ENCODE measurements at places on chromosomes 5 and 9.

GRCh38 chr9:38705917-38706316, 14.0 kb downstream of the FAM240B start:
- no peak for DNase-seq

DNA sequence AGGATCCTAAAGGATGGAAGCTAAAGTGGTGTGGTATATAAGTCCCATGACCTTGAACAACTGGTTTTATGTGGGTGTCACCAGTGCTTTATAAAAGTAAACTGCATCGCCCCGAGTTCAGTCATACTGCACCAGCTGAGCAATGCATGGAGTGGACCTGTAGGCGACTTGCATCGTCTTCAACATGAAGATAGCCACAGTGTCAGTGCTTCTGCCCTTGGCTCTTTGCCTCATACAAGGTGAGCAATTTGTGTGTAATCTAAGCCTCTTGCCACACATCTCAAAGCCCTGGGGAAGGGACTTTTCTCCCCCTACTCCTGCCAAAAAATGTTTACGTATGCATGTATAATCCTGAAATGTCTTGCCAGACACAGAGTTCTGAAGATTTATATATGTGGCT, at the start of gene SPINK5:
TSS of gene SPINK5 (plus strand) at position 120 of the 400 bp plus-strand sequence. CDS start at position 185, 65 bp downstream.
- DNase-seq, result no peak

DNA sequence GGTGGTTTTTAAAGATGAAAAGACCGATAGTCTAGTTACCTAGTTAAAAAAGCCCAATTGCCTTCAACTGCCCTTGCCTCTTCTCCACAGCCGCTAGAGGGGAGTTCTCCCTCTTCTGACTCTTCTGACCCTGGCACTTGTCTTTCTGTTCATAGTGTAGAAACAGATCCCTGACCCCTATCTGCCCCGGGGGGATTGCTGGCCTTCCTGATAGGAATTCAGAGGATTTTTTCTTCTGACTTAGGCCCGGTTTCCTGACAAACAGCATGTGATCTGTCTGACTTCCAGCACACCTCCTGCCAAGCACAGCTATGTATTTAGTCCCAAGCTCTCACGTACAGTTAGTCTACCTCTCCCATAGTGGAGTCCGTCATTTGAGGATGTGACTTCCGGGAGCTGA, 5.0 kb upstream of the TMEM268 start:
- DNase-seq, result no peak

DNA sequence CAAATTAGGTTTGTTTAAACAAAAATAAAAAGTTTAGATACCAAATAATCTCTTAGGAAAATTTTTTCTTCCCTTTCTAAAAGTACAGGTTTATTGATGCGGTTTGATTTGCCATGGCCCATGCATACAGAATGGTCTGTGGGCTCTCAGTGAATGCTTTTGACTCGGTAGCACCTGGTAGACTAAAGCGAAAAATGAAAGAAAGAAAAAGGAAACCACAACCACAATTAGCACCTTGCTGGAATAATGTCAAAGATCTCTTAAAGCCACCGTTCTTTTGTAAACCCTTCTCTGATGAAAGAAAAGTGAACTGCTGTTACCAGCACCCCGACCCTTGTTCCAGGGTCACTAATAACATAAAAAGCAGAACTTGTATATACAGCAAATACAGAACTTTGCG, 157.9 kb downstream of the NFIB start:
- no peak for DNase-seq

GRCh38 chr5:56419667-56420066, 186.5 kb upstream of the ANKRD55 start:
- DNase-seq, result no peak

GRCh38 chr5:82386576-82386975, 108.4 kb upstream of the RPS23 start:
- DNase-seq, result no peak

DNA sequence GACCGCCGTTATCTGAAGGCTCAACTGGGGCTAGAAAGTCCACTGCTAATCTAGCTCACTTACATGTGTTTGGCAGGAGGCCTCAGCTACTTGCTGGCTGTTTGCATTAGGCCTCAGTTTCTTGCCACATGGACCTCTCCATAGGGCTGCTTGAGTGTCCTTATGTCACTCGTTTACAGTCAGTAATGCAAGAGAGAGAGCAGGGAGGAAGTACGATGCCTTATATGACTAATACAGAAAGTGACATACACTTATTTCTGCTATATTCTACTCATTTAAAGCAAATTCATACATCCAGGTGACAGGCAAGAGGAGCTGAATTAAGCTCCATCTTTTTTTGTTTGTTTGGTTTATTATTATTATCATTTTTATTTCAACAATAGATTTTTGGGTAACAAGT, 179.6 kb downstream of the LURAP1L start:
- no peak for DNase-seq

GRCh38 chr9:129173296-129174101, 4.6 kb downstream of the IER5L start:
- DNase-seq, result no peak

DNA sequence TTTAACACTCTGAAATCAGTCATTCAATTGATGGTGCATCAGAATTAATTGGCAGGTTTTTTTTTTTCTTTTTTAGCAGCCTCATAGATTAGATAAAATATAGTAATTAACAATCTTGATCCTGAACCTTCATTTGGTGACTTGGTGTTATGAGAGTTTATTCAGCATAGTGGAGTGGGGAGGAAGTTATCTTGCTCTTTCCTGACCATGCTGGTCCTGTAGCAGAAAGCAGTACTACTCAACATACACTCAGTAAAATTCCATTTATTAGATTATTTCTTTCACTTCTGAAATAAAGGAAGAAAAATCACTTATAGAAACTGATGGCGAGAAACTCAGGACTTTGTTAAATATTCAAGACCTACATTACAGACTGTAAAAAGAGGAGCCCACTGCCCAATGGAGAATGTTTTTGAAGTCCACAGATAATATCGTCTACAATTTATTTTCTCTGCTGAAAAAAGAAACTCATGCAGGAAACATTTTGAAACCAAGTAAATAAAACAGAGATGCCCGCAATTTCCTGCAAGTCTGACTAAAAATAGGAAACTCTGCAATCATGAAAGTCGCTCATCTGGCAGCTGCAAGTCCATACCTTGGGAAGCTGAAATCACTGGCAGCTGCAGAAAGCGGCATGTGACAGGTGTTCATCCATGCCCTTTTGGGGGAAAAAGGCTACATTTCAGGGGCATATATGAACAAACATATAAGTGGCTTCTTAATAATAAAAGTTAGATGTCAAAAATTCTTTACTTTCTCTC, 233.2 kb upstream of the RFX3 start:
- no peak for DNase-seq

DNA sequence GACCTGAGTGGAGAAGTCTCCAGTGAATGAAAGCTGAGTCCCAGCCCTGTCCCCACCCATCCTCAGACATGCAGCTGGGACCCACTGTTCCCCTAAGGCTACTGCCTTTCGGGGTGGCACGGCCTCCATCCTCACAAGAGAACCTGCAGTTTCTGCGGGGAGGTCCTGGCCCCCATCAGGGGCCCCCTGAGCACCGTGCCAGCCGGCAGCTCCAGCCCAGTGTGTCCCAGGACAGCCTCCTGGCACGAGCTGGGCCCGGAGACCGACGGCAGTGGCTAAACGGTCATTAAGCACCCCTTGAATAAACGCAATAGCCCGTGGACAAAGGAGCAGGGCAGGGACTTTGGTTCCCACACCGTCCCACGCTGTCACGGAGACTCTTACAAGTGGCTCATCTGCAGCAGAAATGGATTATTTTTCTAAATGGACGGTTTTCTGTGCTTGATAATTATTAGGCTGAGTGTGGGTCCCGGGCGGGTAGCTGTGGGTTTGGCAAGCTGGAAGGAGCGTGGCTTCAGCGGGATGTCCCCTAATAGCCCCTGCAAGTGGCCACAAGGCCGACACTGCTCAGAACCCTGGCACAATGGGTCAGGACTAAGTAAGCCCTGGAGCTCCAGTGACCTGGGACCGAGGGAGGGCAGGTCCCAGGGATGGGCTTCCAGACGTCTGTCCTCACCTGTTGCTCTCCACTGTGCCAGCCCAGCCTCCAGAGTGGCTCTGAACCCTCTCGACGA, 17.4 kb downstream of the FAM78A start:
- no peak for DNase-seq

- no peak for DNase-seq
These were observed 95.3 kb downstream of the TTLL11 start for GRCh38 chr9:121997791-121998190.

DNA sequence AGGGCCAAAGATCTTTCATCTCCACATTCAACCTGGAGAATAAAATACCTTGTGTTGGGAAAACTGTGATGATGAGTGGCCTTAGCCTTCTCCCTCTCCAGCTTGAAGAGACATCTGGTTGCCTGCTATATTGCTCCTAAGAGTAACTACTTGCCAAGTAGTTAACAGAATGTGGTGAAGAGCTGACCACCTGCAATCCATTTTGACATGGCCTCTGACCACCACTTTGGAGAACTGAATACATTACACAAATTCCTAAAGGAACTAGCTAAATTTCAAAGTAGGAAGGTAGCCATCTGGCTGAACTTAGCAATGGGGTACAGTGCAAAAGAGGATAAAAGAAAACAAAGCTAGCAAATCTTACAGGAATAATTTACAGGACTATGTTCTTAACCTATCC, 7.2 kb downstream of the TBCA start:
- DNase-seq, result no peak

- no peak for DNase-seq
These were observed 276.7 kb upstream of the TMEM161B start for GRCh38 chr5:88545338-88545737.

DNA sequence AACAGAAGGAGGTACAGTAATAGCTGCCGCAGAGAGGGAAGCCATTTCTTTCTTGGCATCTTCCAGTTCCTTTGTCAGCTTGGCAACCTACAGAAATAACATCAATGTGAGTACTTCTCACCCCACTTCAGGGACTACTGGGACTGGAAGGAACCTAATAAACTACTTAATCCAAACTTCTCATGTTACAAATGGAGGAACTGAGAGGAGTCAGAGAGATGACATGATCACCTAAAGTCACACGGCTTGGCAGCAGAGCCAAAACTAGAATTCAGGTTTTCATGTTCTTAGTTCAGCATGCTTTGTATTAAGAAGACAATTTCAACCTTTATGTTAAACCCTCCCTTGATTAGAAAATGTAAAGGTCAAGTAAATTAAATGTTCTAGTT, 44.7 kb downstream of the DIAPH1 start:
- DNase-seq, result no peak

- DNase-seq, result no peak
These were observed 50.3 kb downstream of the ARHGAP26 start for GRCh38 chr5:142820447-142820846.

DNA sequence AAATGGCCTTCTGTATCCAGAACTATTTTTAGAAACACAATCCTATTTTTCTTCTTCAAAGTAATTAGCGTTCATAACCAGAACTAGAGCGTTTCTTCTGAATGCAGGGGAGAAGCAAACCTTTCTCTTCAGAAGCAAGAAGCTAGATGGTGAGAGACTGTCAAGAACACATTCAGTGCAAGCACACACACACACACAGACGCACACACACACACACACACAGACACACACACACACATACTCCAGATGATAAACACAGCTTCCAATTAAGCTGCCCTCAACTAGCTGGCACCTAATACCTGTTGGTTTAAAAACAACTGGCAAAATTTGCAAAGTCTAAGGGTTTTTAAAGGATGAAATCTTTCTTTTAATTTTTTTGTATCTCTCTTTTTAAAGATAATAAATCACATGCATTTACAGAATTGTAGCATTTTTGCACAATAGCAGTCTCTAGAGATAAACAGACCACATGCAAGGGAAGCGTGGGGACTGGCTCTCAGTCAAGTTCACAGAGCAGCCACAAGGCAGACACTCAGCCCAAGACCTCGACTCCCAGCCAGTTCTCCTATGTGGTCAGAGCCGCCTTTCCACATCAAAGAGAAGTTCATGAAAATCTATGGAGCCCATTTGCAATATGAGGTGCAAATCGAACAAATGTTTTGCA, 138.5 kb downstream of the TTLL11 start:
- peak; percentile 5 for DNase-seq

DNA sequence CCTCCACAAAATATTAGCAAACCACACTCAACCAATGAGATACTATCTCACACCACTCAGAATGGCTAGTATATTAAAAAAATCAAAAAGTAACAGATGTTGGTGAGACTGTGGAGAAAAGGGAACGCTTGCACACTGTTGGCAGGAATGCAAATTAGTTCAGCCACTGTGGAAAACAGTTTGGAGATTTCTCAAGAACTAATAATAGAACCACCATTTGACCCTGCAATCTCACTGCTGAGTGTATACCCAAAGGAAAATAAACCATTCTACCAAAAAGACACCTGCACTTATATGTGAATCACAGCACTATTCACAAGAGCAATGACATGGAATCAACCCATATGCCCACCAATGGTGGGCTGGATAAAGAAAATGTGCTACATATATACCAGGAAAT, 393.5 kb downstream of the PDE4D start:
- DNase-seq, result no peak

DNA sequence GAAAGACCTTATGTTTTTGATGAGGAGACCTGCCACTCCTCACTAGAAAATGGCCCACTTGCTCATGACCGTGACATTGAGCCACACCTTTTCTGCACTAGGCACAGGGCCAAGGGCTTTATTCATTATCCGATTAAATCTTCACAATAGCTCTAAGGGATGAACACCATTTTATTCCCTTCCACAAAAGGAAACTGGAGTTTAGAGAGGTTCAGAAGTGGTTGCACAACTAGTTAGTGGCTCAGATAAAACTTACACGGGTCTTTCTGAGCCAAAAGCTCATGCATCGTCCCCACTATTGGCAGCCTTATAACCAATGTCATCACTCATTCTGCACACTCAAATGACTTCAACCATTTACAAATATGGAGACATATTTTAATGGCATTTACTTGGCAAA, 39.4 kb downstream of the SUSD1 start:
- DNase-seq, result no peak

GRCh38 chr9:108130905-108131304, 641.3 kb upstream of the KLF4 start:
- no peak for DNase-seq

DNA sequence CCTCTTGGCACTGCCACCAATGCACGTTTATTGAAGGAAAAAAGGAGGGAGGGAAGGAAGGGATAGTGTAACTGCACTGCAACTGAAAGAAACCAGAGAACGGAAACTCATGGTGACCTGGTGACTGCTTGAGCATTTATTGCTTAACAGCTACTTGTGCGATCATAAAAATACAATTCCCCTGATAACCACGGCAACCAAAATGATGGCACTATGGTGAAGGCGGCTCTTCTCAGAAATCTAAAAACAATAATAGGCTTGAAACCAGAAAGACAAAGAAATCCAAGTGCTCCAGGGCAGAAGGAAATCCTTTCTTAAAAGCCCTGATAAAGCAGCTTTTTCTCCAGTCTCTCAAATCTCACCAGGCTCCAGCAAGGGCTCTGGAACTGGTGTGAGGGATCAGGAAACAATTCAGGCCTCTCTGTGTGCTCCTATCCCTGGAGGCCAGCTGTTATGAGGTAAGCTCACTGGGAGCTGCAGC, 1.9 kb downstream of the FBXO10 start:
- DNase-seq, result no peak

- no peak for DNase-seq
These were observed 51.4 kb downstream of the ACER2 start for GRCh38 chr9:19460243-19460642.

- DNase-seq, result no peak
These were observed 2020.9 kb downstream of the MAT2B start for GRCh38 chr5:165526357-165526756.
